ENCODE measurements at places on chromosomes 11 and 22.

DNA sequence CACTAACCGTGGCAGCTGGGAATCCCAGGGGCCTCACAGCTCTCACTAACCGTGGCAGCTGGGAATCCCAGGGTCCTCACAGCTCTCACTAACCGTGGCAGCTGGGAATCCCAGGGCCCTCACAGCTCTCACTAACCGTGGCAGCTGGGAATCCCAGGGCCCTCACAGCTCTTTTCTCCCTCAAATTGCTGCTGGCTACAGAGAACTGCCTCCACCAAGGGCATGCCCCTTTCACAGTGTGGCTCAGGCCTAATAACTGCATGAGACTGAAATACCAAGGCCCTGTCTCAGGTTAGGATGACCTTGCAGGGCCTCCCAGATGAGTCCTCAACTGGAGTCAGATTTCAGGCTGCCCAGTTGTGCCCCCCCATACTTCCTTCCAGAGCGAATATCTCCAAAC lies 35.1 kb upstream of the GGTLC2 start:
- DNase-seq: no peak

DNA sequence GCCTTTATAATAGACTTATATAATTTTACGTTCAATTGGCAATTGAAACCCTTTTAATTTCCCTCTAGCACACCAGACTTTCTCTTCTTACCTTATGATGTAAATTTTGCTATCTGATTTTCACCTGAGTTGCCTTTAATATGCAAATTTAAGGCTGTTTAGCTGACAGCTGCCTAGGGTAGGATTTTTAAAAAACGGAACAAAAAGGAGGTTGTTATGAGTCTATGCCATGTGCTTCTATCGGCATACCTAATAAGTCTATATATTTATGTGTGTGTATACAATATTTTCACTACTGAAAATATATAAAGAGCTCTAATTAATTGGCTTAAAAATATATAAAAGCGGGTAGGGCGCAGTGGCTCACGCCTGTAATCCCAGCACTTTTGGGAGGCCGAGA lies 11.8 kb upstream of the SELENOH start:
- DNase-seq: no peak

DNA sequence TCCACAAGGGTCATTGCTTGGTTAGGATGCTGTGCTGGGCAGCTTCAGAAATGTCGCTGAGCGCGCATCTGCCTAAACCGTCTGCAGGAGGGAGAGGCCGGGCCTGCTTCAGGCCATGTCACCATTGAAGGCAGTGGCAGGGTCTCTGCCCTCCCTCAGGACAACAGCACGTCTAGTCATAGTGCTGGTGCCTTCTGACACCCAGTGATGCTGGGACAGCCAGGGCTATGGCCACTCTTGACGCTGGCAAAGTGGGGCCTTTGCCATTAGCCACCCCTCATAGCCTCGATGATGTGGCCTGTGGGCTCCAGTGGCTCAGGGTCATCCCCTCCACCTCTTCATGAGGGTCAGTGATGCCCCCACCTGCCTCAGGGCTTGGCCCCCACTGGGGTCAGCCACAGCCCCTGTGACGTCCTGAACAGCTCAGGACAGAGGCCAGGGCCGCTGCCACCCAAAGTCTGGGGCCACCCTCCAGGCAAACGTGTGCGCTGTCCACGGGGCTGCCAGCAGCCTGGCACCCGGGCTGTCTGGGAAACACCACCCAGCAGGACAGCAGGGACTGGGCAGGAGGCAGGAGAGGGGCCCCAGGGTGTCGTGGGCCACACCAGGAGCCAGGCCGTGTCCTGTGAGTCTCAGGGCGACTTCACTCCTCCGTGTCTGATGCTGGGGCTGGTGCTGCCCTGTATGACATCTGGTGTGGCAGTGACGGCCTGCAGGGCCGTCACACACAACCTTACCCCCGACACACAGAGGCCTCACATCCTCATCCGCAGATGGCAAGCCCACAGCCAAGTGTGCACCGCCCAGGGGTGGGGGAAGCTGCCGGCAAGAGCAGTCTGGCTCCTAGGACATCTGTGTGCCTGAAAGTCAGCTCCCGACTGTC lies 42.5 kb downstream of the CERK start:
- no peak for DNase-seq

- DNase-seq: no peak
Observed at GRCh38 chr22:49323751-49324415, 503.8 kb downstream of the BRD1 start.

DNA sequence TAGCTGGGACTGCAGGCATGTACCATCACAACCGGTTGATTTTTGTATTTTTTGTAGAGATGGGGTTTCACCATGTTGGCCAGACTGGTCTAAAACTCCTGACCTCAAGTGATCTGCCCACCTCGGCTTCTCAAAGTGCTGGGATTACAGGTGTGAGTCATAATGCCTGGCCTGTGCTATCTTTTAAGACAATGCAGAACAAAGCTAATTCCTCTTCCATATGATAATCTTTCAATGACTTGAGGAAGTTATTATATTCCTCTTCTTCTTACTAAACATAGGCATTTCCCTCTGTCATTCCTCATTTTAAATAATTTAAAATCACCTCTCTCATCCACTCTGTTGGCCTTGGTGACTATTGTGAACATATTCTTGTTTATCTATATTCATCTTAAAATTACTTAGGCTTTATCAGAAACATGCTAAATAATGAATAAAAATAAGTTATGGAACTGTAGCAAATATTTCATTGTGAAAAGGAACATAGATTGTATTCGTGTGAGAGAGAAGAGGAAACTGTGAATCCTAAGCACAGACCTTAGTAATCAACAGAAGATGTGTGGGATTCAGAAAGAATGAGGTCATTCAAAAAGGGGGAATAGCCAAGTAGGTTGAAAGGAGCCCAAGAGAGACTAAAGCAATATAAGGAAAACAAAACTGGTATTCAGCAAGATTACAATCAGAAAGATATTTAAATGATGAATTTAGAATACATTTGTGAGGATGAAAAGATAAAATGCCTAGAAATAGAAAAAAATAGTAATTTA lies 269.4 kb downstream of the TTC28 start:
- DNase-seq: peak; percentile 57
